CD8-positive, alpha-beta T cell (primary cell): ENCODE measurements at places on chromosomes 11 and 22.

DNA sequence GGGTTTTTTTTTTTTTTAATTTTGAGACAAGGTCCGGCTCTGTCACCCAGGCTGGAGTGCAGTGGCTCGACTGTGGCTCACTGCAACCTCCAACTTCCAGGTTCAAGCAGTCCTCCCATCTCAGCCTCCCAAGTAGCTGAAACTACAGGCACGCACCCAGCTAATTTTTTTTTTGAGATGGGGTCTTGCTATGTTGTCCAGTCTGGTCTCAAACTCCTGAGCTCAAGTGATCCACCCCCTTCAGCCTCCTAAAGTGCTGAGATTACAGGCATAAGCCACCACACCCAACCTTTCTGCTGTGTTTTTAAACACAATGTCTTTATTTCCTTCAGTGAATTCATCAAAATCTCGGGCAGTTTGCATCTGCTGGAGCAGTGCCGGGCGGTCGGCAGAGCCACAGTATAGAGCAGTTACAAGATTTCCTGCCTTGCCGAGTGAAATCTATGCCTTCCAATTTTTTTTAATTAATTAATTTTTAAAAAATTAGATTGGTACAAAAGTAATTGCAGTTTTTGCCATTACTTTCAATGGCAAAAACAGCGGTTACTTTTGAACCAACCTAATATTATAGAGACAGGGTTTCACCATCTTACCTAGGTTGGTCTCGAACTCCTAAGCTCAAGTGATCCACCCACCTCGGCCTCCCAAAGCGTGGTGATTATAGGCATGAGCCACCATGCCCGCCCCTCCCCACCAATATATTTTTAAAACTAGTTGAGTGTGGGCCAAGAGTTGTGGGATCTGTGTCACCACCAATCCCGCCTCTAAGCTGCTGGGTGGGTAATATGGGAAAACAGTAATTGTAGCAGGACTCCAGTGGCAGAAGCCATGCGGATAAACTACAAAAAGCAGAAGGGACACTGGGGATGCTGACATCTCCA is 2.7 kb upstream of the ACY3 start:
- DNase-seq, result no peak

- no peak for DNase-seq
Observed at GRCh38 chr22:49887702-49888101, 30.5 kb downstream of the ALG12 start.

GRCh38 chr11:61728940-61729219 is 23.6 kb upstream of the MYRF start:
- DNase-seq, result no peak

GRCh38 chr11:118519549-118519948 is 7.7 kb upstream of the TTC36 start:
- DNase-seq, result no peak

GRCh38 chr11:36730761-36731160 is 132.7 kb upstream of the RAG2 start:
- no peak for DNase-seq

GRCh38 chr11:57425565-57426438 is 1.1 kb downstream of the SLC43A3 start:
- DNase-seq, result no peak

DNA sequence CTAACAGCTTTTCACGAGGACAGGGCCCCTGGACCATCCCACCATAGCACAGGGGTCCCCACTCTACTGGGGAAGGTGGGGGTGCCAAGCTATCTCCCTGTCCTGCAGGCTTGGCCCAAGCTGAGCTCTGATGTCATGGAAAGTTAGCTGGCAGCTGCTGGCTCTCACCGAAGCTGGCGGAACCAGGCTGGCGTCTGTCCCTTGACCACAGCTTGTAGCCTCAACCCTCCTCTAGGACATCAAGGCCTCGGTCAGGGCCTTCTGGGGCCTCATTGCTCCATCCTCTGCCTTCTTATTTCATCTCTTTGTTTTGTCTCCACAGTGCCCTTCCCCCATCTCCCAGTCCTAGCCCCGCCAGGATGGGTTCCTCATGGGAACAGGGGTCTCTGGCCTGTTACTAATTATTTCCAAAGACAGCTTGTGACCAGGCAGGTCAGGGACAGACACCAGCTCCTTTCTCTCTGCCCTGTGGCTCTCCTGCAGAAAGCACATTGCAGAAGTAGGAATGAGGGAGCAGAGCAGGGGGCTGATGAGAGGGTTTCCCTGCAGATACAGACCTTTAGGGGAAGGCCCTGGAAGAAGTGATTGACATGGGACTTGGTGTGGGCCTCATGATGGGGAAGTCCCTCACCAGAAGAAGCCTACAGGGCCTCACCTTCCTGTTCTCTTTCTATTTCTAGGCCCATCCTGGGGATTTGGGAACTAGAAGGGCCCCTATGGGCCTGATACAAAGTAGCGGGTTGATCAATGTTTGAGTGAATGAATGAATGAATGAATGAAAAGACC is 97.5 kb upstream of the ALX4 start:
- DNase-seq, result no peak

GRCh38 chr11:79080551-79080950 is 360.3 kb downstream of the TENM4 start:
- no peak for DNase-seq

GRCh38 chr11:103609117-103610066 is 427.0 kb upstream of the DDI1 start:
- DNase-seq, result no peak

DNA sequence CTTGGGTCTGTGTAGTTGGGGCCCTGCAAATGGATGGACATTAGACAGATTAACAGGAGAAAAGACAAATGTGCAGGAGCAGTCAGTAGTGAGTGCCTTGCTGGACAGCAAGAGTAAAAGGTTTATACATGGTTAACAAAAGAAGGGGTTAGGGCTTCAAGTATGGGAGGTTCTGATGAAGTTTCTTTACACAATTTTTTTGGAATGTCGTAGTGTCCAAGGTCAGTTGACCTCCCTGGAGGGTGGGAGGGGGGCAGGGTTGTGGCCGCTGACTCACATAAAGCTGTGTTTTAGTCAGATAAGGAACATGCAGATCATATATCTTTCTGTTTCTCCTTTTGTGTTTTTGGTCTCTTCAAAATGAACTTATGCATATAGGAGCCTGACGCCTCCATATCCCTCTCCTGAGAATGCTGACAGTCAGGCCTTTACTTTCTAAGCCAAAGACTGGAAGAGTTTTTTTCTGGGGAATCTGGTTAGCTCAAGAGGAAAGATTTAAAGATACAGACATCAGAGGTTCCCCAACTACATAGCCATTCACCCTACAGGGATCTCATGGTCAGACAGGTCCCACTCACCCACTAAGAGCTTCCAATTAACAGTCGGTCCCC is 134.3 kb downstream of the NECTIN1 start:
- DNase-seq, result no peak

DNA sequence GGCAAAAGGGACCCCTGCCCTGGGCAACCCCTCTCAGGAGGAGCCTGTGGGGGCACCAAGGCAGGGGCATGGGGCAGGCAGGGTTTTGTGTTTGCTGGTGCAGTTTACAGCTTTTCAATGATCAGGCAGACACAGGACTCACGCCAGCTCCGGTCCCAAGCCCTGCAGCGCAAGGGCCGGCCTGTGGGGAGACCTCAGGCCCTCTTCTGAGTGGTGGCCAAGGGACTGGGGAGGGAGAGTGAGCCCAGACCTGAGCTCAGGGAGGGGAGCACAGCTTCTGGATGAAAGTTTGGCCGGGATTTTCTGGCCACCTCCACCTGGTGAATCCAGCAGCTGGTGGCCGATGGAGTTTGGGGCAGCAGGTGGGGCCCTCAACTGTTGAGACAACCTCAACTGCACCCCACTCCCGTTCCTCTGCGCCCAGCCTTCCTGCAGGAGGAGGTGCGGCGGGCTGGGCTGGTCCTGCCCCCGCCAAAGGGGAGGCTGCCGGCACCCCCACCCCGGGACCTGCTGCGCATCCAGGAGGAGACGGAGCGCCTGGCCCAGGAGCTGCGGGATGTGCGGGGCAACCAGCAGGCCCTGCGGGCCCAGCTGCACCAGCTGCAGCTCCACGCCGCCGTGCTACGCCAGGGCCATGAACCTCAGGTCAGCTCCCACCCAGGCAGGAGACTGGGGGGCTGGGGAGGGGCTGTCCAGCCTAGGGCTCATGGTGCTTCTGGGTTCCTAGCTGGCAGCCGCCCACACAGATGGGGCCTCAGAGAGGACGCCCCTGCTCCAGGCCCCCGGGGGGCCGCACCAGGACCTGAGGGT is 3.6 kb downstream of the TCIRG1 start:
- DNase-seq, result no peak

DNA sequence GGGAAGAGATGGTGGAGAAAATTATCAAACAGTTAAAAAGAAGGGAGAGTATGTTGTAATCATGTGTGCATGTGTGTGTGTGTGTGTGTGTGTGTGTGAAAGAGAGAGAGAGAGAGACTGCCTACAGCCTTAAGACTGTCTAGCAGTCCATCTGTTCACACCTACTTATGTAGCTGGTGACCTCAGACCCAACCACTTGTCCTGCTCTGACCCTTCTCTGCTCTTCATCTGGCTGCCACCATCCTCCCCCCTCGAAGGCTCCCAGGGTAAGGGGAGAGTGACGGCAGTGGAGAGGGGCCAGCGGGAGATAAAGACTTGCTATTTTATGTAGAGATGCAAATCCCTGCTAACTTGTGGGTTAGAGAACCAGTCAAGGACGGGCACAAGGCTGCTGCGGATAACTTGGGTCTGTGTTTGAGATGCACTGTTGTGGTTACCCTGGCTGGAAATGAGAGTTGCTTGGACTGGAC is 24.9 kb upstream of the GRAMD1B start:
- DNase-seq, result no peak

DNA sequence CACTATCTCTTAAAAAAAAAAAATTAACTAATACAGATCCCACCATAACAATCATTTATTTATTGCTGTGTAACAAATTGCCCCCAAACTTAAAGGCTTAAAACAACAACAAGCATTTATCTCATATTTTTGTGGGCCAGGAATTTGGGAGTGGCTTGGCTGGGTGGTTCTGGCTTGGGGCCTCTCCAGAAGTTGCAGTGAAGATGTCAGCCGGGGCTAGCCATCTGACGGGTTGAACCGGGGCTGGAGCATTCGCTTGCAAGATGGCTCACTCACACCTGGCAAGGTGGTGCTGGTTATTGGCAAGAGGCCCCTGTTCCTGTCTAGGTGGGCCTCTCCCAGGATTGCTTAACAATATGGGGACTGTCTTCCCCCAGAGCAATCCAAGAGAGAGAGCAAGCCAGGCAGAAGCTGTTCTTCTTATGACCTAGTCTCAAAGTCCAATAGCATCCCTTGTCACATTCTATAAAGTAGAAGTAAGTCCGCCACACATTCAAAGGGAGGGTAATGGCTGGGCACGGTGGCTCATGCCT is 29.5 kb downstream of the ACO2 start:
- DNase-seq, result no peak

DNA sequence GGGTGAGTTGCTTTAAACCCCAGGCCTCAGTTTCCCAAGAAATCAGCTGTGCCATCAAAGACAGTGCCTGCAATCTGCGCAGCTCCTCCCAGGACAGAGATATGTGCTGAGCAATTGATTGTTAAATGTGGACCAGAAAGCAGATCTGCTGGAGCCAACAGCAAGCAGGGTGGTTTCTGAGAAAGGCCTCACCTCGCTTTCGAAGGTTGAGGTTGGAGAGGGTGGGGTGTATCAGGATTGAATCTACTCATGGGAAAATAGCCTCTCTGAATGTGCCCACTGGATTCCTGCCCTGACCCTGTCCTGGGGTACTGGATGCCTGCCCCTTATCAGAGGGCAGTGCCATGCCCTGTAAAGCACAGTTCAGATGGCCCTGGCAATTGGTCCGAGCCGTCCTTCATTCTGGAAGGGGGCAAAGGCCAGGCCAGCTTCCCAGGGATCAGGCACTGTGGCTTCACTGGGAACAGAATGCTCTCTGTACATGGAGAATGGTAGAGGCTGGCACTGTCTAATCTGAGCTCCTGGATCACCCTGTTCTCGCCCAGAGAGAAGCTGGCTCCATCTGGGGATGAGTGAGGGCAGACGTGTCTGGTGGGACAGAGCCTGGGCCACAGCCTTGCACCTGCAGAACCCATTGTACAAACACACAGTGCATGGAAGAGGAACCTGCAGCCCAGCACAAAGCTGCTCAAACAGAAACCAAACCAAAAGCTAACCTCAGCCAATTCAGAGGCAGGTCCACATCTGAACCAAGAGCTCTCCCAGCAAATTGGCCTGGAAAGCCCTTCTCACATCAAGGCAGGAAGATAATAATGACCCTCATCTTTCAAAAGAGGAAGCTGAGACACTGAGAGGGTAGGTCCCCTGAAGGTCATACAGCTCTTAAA is 15.2 kb downstream of the DHCR7 start:
- no peak for DNase-seq

GRCh38 chr22:44213489-44214043 is 32.8 kb downstream of the PARVG start:
- no peak for DNase-seq

- DNase-seq, result no peak
Observed at GRCh38 chr11:3099178-3099577, 42.0 kb upstream of the CARS1 start.

DNA sequence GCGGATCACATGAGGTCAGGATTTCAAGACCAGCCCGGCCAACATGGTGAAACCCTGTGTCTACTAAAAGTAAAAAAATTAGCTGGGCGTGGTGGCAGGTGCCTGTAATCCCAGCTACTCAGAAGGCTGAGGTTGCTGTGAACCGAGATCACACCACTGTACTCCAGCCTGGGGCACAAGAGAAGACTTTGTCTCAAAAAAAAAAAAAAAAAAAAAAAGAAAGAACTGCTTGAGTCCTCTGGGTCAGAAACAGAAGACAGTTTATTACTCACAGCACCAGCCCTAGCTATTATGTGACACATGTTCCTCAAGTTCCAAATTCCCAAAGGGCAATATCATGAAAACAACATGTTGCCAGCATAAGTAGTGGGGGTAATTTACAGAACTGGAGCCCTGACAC is 1014.1 kb upstream of the RAG2 start:
- DNase-seq, result no peak

- no peak for DNase-seq
Observed at GRCh38 chr11:210803-211180, 3.3 kb downstream of the RIC8A start.

GRCh38 chr11:115942011-115942410 is 437.8 kb upstream of the CADM1 start:
- DNase-seq, result no peak

DNA sequence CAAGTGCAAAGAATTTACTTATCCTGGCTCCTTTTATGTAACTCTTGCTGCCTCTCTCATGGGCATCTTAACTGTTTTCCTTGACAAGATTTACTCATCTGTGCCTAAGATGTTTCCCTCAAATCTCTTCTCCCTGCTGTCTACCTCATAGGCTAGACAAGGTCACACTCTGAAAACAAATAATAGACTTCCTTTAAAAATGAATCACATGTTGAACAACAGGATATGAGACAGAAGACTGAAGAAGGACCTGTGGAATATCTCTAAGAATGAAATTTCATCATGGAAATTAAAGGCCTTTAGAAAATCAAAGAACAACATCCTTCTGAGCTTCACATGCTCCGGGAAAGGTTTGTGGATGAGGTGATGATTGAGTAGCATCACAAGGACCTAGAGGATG is 6.0 kb upstream of the SCGB2A2 start:
- DNase-seq, result no peak

DNA sequence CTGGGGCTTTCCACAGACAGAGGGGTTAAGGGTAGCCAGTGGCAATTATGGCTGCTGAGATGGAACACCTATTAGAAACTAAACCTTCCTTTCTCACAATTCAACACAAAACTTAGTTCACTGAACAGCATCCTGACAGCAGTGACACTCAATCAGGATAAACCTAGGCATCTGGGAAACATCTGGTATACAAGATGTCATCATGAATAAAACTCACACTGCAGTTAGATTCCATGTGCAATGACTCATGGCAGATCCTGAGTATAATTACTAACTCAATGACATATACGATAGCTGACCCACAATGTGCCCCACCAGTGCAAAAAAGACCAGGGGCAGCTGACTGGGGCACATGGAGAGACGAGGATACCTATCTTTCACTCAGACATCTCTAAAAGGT is 17.7 kb downstream of the RBFOX2 start:
- DNase-seq, result no peak

- DNase-seq, result no peak
Observed at GRCh38 chr11:73662445-73663157, 16.2 kb downstream of the PLEKHB1 start.
